ENCODE measurements at places on chromosomes 12 and 14. TPM values are rescaled to one million over a fixed set of nuclear protein-coding genes. Genes with fewer than 3 reads are reported as not detected.

DNA sequence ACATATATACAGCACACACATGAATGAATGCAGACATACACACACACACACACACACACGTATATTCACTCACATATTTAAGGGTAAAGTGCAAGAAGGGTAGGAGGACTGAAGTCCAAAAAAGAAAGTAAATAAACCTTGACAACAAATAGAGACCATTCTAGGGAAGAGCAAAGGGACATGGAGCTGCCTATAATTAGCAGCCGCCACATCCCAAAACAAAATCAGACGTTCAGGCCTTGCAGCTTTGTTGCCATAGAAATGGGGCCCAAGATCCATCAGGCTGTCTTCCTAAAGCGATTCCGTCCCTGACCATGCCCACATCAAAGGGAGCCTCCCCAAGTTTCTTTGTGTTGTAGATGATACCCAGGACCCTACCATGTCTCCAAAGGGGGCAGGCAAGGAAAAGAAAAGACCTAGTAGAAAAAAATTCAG is 703.5 kb upstream of the TBX3 start:
- no peak for DNase-seq

- no peak for DNase-seq
These were observed 234.5 kb upstream of the PLXNC1 start for GRCh38 chr12:93913845-93914244.

DNA sequence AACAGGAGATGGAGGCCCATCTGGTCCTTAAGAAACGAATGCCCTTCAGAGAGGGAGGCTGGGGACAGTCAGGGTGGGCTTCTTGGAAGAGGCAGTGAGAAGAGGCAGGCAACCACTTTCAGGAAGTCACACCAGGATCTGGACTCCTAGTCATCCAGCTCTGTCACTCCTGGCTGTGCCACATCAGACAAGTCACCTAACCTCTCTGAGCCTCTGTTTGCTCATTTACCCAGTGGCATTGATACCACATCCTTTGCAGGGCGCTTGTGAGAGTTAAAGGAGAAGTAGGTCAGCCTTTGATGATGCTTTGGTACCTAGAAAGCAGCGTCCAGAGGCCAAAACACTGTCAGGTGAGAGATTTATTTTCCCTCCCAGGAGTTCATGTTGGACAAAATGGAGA is 11.1 kb downstream of the CCDC197 start:
- no peak for DNase-seq

DNA sequence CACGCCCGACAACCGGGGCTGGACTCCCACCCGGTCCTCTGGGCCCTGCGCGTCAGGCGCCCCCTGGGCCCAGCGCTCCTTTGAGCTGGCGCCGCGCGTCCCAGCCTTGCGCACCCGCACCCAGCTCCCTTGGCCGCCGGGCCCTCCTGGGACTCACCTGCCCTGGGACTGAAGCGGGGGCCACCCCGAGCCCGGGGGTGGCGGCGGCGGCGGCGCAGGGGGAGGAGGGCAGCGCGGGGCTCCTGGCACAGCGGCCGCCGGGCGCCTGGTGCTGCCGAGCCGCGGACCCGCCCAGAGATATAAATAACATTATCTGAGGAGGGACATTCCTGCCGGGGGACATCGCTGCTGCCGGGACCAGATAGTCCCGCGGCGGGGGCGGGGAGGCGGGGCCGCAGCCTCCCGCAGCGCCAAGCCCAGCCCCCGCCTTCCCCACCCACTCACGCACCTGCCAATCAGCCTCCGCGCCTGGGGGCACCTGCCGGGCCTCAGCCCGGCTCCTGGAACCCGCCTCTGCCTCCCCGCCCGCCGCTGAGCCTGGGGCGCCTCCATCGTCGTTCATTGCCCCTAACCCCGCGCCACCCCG is at the start of gene SPTB:
Gene SPTB, minus strand, starts transcription at position 273 of the 586 bp plus-strand sequence. CDS start 56,813 bp downstream, outside the sequence.
- no peak for DNase-seq

DNA sequence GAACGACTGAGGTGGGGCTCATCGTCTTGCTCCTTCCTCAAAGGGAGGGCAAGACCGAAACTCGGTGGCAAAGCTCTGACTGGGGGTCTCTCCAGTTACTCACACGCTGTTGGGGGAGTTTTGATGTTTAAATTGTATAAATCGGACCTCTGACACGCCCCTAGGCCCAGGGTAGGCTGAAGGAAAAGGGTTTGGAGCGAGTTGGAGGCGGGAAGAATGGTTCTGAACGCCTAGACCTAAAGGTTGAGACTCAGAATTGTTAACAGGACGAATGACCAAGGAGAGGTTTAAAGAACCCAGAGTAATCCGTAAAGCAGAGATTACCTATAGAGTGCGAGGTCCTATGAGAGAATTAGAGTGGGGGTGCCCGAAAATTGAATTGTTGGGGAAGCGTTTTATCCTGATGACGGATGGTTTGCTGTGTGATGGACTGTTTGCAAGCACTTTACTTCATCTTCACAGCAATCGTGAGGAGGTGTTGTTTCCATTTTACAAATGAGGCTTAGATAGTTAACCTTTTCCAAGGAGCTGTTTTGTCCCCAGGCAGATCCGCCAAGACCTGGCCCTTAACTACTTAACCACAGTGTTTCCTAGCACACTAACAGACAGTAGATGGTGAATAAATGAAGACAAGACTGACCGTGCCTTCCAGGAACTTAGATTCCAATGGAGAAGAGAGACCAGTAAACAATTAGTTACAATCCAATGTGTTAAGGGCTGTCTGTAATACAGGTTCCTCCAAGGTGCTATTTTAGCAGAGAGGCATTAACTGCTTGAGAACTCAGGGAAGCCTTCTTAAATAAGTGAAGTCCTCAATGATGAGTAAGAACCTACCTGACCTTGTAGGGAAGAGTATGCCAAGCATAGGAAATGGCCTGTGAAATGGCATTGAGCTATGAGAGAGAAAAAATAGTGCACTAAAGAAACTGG is 929 bp upstream of the UBE2N start:
- DNase-seq = no peak

- DNase-seq = no peak
These were observed 109.4 kb downstream of the DACT1 start for GRCh38 chr14:58747181-58747580.

GRCh38 chr12:131327521-131328488 is 374.1 kb downstream of the ADGRD1 start:
- DNase-seq = no peak

- no peak for DNase-seq
These were observed 48.0 kb downstream of the DRAM1 start for GRCh38 chr12:101925361-101925760.

GRCh38 chr14:101619484-101619883 is 58.2 kb downstream of the DIO3 start:
- peak; percentile 87 for DNase-seq

- peak; percentile 11 for DNase-seq
These were observed 29.0 kb downstream of the SLC2A3 start for GRCh38 chr12:7907009-7907408.

GRCh38 chr12:95548056-95548538 is 3.2 kb downstream of the USP44 start:
- DNase-seq = no peak

Gene ERGIC2
- 94.4 TPM for total RNA-seq

Gene FOXM1
- 0.51 TPM for total RNA-seq

Data from mesenteric fat pad (tissue), 1 donor.